ENCODE measurements at places on chromosomes 4 and X. TPM values are rescaled to one million over a fixed set of nuclear protein-coding genes. Genes with fewer than 3 reads are reported as not detected.

CFP gene
- 13.1 TPM for total RNA-seq

ALAS2 gene
- not detected for total RNA-seq

RHOH gene
- total RNA-seq = 10.2 TPM

ZIC3 gene
- total RNA-seq = not detected
